NCI-H2227 treated with DMSO at 0.1 percent for 48 hours (cell line): ENCODE measurements at places on chromosomes 4 and X.

- DNase-seq: no peak
These were observed 66.9 kb downstream of the TAB3 start for GRCh38 chrX:30822068-30822681.

GRCh38 chrX:39377773-39378172, 576.5 kb downstream of the MID1IP1 start:
- DNase-seq: no peak

DNA sequence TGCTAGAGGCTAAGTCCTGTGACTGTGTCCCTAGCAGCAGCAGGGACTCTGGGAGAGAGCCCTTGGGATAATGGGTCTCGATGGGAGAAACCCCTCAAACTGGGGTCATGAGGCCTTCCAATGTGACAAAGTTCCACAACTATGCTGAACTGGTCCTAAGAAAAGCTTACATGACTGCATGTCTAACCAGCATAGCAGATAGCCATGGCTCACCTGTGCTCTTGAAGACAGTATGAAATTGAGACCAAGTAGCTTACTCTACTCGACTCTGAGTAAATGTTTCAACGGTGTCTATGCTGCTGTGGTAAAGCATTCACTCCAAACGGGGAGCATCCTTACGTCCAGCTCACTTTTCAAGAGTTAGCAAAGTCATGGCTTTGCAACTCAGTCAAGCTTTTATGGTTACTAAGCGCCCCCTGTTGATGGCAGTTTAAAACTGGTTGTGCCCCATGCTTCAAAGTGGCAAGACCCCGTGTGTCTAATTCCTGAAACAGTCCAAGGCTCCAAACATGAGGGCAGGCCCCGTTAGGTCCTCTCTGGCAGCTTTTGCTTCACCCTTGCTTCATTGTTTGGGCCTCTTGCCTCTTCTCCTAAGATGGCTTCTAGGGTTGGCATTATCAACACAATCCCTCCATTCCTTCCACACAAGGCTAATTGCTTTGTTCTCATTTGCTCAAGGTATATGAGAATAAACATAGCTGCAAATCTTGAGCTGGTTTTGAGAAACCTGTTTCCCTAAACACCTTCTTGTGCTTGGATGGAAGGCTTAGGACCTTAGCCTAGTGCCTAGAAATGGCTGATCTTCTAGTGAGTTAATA, 46.6 kb downstream of the CCNG2 start:
- DNase-seq: no peak

DNA sequence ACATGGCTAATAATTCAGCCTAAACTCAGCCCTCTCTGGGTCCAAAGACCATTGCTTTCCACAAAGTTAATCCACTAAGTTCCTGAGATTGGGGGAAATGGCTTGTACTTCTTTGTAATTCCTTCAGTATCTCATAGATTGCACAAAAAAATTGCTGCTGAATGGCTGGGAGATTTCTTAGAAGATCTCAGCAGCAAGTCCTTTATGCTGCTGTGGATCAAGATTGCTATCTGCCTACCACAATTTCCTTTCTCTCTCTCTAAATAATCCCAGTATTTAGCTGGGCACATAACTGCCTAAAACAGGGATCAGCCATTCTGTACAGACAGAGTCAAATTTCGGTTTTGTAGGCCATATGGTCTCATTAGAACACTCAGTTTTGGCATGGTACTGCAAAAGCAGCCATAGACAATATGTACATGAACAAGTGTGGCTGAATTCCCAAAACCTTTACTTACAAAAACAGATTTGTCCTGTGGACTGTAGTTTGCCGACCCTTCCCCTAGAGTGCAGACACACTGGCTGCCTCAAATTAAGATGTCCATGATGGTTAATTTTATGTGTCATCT, 18.5 kb upstream of the HOPX start:
- DNase-seq: no peak

DNA sequence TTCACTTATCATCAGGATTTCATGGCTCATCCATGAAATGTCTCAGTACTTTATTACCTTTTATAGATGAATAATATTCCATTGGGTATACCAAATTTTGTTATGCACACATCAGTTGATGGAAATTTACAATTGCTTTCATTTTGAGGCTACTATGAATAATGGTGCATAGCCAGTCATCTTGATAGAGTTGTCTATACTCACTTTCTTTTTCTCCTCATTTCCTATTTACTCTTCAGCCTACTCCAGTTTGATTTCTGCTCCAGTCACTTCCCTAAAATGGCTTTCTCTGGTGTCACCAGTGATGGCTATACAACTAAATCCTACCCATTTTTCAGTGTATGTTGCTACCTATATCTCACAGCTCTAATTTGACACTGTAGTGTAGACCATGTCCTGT, 743.5 kb upstream of the MAGEB2 start:
- no peak for DNase-seq
